ENCODE measurements at places on chromosomes 3 and 15.

DNA sequence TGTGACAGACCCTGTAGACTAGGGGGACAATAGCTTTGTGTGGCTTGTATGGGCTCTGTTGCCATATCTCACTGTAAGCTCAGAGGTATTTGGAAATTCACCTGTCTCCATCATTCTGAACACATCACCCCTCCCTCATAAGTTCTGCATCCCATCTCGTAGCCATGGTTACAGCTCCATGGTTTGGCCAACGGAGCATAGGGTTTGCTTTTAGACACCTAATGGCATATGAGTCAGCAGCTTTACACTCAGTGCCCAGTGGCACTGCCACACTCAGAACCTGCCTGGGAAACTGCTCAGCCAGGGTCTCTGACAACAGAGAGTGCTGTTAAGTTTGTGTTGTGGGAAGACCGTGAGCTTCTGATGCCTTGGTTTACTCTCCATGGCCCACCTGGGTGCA is 67.3 kb downstream of the CCK start:
- DNase-seq, result no peak

- DNase-seq, result no peak
Observed at GRCh38 chr15:65638681-65639089, 16.9 kb downstream of the SLC24A1 start.

DNA sequence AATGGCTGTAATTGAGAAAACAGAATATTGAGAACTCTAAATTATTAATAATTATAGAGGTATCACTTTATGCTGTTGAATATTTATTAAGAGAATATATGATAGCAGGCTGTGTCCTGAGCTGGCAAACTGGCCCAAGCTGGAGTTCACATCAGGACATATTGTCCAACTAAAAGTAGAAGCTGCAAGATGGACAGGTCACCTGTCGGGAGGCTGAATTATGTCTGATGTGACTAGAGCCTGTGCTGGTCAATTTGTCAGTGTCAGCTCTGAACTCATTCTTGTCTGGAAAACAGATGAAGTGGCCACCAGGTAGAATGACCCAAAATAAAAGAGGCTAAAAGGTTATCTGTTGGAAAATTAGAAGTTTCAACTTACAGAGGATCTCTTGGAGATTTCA is 392.2 kb downstream of the LRTM1 start:
- DNase-seq, result no peak

GRCh38 chr15:89003865-89004725 is 84.2 kb upstream of the ABHD2 start:
- DNase-seq, result no peak

Measured in activated T-helper 1 cell treated with Interleukin-2 at 50 U/mL for 16 hours (primary cell).